Astrocyte (in vitro differentiated cells and primary cell): ENCODE measurements at places on chromosomes 13 and 19.

GRCh38 chr19:39923862-39924261 is 10.6 kb downstream of the FCGBP start:
- DNase-seq: no peak

GRCh38 chr19:51803967-51804366 is 9.0 kb downstream of the FPR3 start:
- no peak for DNase-seq

- DNase-seq: no peak
These were observed 16.8 kb downstream of the ZNF586 start for GRCh38 chr19:57786286-57786685.

GRCh38 chr13:103694471-103694870 is 628.3 kb upstream of the SLC10A2 start:
- no peak for DNase-seq

- DNase-seq: no peak
These were observed 4.7 kb downstream of the TEX30 start for GRCh38 chr13:102768909-102769308.

- no peak for DNase-seq
These were observed 3.2 kb downstream of the SPPL2B start for GRCh38 chr19:2331601-2332246.

- DNase-seq: peak; percentile 4
These were observed 56.3 kb downstream of the PSG3 start for GRCh38 chr19:42683917-42684513.

GRCh38 chr13:87087741-87088140 is 583.4 kb upstream of the SLITRK5 start:
- DNase-seq: peak; percentile 11

GRCh38 chr19:53864308-53864836 is 3.3 kb upstream of the MYADM start:
- DNase-seq: no peak

- peak; percentile 56 for DNase-seq
These were observed 916.4 kb downstream of the UQCRFS1 start for GRCh38 chr19:28296506-28296905.

DNA sequence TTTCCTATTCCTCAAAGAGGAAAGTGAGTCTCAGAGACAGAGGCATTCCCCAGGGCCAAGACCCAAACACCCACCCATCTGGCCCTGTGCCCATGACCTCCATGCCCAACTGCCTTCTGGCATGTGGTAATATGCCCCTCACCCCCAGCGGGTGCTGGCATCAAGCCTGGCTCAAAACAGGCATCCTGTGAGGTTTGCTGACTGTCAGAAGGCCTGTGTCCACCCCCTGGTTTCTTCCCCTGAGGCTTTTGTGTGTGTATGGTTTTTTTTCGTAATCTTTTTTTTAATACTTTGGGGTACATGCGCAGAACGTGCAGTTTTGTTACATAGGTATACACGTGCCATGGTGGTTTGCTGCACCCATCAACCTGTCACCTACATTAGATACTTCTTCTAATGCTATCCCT is 7.6 kb upstream of the KANK2 start:
- no peak for DNase-seq

- DNase-seq: no peak
These were observed 5.3 kb upstream of the GRTP1 start for GRCh38 chr13:113369189-113369588.

DNA sequence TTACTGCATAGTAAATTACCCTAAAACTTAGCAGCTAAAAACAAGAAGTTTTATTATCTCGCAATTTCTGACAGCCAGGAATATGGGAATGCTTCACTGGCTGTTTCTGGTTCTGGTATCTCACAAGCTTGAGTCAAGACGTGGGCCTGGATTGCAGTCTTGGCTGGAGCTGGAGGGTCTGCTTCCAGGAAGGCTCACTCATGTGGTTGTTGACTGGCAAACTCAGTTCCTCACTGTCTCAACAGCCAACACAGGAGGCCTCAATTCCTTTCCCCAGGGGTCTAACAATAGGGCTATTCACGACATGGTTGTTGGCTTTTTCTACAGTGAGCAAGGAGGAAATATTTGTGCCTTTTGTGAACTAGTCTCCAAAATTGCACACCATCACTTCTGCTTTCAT is 146.3 kb downstream of the GPC5 start:
- no peak for DNase-seq

DNA sequence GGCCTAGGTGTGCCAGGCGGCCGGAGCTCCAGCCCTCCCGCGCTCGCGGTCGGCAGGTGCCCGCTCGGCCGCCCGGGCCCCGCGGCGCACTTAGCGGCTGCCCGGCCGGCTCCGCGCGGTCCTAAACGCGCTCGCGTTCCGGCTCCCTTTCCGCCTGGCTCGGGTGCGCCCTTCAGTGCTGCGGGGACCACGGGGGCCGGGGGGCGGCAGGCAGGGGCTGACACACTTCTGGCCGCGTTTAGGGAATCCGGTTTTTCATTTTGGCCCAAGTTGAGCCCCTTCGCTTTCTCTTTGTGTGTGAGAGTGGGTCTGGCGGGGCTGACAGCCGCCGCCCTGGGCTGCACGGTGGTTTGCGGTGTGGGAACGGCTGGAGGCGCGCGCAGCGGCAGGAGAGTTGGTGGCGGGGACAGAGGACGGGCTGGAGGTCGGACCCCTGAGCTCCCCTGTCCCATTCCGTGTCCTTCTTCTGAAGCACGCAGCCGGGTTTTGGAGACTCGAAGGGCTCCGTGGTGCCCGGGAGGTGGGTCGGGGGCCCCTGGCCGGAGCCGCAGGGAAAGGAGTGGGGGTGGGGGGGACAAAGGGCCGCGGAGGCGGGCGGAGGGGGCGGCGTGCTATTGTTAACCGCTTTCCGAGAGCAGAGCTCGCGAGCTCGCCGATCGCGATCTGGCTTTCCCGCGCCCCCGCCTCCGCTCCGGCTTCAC is 3.1 kb downstream of the FGF9 start:
- DNase-seq: no peak

DNA sequence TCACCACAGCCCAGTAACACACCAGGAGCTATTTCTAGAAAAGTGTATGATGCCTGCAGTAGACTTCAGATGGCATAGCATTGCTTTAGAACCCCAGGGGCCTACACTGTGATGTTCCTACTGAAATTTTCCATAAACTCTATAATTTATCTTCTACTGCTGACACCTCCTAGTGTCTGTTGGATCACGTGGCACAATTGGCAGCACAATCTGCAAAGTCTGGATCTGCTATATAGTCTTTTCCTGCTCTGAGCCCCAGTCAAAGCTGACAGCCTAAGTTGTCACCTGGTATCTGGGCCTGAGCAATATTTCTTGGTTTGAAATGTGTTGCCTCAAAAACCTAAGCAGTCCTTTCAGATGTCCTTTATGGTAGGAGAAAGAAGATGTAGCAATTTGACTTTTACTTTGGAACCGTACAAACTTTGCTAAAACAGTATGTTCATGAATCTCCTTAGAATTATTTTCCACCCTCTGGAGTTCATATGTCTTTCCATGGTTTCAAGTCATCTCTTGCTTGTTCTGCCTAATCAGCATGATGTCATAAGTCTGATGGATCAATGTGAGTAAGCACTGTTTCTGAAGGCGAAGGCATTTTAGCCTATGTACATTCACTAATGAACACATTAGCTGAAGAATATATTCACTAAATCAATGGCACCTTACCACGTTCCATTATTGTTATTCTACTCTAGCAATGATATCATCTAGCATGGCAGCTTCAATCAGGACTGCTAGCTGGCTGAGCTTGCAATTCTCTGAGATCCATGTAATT is 536.5 kb upstream of the NBEA start:
- no peak for DNase-seq

GRCh38 chr13:26186995-26187394 is 35.1 kb downstream of the RNF6 start:
- no peak for DNase-seq

- DNase-seq: no peak
These were observed 16.5 kb upstream of the C13orf46 start for GRCh38 chr13:113990321-113990837.

- DNase-seq: peak; percentile 33
These were observed 827.4 kb downstream of the GPC5 start for GRCh38 chr13:92225861-92226260.

- no peak for DNase-seq
These were observed 42.7 kb upstream of the SLC15A1 start for GRCh38 chr13:98795220-98795619.

DNA sequence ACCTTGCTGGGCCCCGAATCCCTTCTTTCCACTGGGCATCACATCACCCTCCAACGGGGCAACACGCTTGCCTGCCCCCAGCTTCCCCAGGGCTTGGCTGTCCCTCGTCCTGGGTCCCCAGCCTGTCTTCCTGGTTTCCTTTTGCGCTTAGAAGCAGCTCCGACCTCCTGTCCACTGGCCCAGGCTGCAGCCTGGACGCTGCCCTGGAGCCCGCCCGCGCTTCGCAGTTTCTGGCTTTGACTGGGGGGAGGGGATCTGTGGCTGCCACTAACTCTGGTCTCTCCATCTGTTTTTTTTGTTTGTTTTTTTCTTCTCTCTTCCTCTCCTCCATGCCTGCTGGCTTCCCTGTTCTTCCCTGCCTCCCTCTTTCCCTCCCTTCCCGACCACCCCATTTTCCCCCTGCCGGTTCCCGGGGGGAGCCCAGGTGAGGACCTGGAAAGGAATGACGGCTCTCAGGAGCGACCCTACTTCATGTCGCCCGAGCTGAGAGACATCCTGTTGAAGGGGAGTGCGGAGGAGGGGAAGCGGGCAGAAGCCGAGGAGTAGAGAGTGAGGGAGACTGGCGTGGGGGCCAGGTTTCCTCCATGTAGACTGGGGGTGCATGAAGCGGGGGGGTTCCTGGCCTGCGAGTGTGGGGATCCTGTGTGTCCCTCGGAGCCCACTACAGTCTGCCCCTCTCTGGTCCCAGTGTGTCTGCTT is 11.5 kb upstream of the ILF3 start:
- DNase-seq: no peak

DNA sequence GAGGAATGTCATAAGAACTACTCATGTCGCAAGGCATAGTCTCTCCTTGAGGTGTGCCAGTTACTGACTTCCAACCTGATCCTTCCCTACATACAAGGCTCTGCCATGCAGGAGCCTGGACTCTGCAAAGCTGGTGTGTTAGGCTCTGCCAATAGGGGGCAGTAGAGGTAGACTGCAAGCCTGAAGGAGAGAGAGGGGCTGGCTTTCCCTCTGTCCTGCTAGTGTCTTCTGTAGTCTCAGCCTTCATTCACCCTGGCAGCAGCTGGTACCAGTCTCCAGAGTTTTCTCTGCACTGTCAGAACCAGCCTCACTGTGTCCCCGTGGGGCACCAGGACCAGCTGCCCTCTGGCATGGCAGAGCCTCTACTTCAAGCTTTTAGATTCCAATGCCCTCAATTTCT is 14.5 kb downstream of the SHISA2 start:
- DNase-seq: no peak

GRCh38 chr19:18223860-18224524 is 2.2 kb downstream of the PDE4C start:
- no peak for DNase-seq

GRCh38 chr13:19864024-19864745 is 736 bp upstream of the ZMYM5 start:
- peak; percentile 71 for DNase-seq

- DNase-seq: no peak
These were observed 19.8 kb downstream of the IZUMO4 start for GRCh38 chr19:2116507-2116906.

- no peak for DNase-seq
These were observed 199.3 kb upstream of the UBL3 start for GRCh38 chr13:30049692-30050091.

GRCh38 chr13:59274958-59275727 is 888.6 kb downstream of the DIAPH3 start:
- DNase-seq: no peak

GRCh38 chr13:103663996-103664395 is 597.8 kb upstream of the SLC10A2 start:
- no peak for DNase-seq

DNA sequence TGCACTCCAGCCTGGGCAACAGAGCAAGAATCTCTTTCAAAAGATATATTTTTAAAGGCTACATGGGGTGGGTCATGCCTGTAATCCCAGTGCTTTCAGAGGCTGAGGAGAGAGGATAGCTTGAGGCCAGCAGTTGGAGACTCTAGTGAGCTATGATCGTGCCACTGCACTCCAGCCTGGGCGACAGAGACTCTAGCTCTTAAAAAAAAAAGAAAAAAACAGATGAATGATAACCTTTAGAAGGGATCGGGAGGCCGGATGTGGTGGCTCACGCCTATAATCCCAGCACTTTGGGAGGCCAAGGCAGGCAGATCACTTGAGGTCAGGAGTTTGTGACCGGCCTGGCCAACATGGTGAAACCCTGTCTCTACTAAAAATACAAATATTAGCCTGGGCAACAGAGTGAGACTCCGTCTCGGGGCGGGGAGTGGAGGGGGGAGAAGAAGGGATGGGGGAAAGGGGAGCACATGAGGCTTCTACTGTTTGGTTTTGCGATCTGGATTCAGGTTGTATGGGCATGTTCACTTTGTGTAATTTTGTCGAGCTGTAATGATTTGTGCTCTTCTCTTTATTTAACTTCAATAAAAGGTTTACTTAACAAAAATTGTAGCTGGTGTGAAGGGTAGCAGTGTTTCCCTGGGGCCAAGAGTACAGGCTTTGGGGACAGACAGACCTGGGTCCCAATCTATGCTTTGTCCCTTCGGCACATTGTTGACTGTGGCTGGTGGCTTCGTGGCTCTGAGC is 1.1 kb upstream of the PSMC4 start:
- no peak for DNase-seq

- no peak for DNase-seq
These were observed 155.7 kb downstream of the TNFRSF19 start for GRCh38 chr13:23725922-23726321.

GRCh38 chr19:48455908-48456562 is 661 bp downstream of the KCNJ14 start:
- no peak for DNase-seq

DNA sequence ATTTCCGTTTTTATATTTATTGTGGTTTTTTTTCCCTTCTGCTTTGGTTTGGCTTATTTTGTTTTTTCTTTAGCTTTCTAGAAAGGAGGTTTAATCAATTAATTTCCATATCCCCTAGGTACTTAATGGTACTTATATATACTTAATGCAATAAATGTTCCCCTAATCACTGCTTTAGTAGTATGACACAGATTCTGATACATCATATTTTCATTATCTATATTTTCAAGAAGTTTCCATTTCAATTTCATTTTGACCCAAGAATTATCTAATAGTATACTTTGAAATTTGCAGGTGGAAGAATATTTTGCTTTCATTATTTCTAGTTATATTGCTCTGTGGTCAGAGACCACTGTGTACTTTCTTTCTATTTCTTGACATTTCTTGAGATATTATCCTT is 66.6 kb upstream of the STK24 start:
- DNase-seq: no peak

GRCh38 chr19:14603990-14604387 is 21.1 kb downstream of the CLEC17A start:
- DNase-seq: no peak

DNA sequence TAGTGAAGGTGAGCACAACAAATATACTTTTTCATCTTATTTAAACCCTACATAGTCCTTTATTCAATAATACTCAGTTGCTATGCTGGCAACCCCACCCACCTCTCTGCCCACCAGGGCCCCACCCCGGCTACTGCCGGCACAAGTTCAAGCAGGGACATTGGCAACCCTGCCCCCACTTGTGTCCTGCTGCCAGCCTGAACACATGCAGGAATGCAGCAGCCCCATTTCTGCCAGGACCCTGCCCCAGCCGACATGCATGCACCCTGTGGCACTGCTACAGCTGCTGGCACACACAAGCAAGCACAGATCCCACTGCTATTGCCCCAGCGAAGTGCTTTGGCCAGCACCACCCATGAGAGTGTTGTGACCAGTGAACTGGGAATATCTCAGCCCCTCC is 289.8 kb downstream of the COG6 start:
- no peak for DNase-seq

GRCh38 chr13:24893863-24894262 is 129.9 kb downstream of the RNF17 start:
- DNase-seq: no peak
